GM23248 (cell line): ENCODE measurements at places on chromosomes 2 and 18.

GRCh38 chr2:190138032-190138431 lies 75.5 kb upstream of the MSTN start:
- DNase-seq = no peak

GRCh38 chr2:96604104-96604503 lies 34.0 kb downstream of the KANSL3 start:
- DNase-seq = no peak

- no peak for DNase-seq
These were observed 24.4 kb downstream of the ZNF521 start for GRCh38 chr18:25327584-25327983.

DNA sequence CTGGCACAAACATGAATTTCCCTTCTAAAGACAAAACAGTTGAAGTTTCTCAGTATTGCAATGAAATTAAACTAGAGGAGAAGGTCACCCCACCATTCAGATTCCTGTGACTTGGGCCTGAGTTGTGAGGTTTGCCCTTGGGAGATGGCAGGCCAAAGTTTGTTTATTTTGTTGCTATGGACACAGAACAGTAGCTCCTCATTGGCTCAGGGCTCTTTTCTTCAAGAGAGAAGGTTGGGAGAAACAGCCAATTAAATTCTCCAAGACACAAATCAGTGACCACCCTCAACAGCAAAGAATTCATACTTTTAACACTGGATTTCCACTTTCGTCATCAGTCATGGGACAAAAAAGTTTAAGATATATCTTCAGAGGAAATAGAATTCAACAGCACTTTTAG lies at the start of gene FLACC1:
Gene FLACC1 (minus strand): TSS at position 125 of the 400 bp plus-strand sequence. CDS start 5,941 bp downstream, outside the sequence.
- DNase-seq = peak; percentile 51
